Hepatocyte (in vitro differentiated cells): ENCODE measurements at places on chromosomes 16 and 17. TPM values are rescaled to one million over a fixed set of nuclear protein-coding genes. Genes with fewer than 3 reads are reported as not detected.

DNA sequence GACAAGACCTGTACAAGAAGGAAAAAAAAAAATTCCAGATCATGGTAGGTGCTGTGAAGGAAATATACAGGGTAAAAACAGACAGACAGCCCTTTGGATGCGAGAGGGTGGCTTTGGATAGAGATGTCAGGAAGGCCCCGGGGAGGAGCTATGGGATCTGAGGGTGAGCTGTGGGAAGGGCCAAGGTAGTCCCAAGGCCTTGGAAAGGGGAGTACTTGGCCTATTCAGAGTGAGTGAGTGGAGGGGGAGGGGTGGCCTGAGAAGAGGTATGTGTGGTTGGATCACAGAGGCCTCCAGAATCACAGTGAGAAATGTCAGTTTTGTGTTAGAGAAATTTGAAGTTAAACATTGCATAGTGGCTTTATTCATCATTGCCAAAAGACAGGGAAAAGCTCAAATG is 31.2 kb upstream of the AKTIP start:
- DNase-seq, result no peak

- DNase-seq, result no peak
Measured at GRCh38 chr16:14505846-14506245, 124.2 kb downstream of the PARN start.

DNA sequence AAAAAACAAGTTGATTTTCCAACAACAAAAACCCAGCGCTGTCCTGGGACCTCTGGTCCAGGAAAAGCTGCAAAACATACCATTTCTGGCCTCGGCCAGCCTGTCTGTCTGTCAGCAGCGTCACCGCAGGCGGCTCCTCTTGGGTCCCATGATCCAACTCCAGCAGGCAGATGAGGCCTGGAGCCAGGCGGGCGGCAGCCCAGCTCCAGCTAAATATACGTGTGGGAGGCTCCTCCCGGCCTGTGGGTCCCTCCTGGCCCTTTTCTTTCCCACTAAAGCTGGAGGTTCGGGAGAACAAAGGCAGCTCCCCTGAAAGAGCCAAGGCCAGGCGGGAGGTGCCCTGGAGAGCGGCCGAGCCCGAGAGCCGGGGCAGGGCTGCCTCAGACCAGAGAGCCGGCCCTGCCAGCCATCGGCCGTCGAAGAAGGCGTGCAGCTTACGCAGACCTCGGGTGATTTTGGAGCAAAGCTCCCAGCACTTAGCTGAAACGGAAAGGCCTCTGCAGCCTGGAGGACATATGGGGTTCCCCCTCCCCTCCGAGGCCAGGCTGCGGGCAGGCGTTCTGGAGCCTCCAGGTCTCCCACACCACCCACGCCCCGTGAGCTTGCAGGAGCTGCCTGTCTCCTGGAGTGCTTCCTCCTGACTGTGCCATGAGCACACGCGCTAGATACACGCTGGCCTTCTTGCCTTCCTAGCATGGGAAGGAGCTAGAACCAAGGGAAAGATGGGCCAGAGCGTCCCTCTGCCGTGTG is 19.9 kb upstream of the JPH3 start:
- DNase-seq, result no peak

DNA sequence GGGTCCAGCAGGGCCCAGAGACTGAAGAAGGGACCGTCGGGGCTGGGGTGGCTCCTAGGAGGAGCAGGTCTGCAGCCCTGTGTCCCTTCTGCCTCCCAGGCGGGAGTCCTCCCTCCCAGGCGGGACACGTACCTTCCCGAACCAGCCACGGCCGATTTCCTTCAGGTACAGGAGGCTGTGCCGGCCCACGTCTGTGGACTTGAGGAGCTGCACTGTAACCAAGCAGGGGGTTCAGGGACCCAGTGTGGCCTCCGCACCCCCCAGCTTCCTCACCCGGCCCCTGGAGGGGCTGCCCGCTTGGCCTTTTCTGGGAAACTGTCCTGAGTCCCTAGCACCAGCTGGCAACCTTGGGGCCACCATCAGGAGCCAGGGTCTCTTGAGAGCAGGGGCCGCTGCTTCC is 37.0 kb upstream of the PVALEF start:
- DNase-seq, result no peak

DNA sequence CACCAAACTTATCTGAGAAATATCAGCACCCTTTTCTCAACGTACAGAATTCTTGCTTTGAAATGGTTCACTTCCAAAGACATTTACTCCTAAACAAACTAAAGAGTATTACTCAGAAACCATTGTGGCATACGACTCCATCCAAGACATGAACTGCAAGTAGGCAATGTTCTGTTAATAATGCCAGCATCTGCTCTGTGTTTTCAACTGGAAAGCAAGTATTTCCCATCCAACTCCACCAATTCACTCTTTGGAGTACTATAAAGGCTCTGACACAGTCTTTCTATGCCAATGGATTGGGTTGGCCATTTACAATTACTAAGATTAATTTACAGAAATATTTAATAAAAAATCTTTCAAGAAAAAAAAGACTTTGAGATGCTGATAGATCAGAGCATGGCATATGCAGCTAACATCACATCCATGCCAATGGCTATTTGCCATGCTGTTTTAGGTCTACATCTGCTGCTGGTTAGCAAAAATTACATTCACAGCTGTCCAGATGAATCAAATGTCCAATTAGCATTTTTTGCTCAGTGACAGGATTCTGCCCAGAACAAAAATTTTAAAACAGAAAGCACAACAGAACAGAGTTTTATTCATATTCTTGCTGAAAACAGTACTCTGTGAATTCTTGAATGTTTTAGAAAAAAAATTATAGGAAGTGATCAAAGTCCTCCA is 65.9 kb upstream of the HLF start:
- no peak for DNase-seq

DNA sequence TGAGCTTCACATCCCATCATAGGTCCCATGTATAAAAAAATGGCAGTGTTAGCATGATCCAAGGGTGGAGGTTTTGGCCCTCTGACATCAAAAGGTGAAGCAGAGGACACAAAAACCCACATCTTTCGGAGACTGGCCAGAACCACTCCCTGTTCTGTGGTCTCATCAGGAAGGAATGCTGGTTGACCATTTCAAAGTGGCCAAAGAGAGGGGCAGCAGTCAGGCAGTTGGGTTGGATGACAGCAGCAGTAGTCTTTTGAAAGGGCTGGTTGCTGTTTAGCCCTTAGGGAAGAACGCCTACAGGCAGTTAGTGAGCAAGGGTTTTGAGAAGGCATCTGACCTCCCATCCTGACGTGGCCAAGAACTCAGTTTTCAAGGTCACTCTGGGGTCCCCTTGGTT is 40.5 kb downstream of the LCMT1 start:
- DNase-seq, result no peak

GRCh38 chr17:8674344-8675305 is 44.1 kb upstream of the MYH10 start:
- no peak for DNase-seq

GRCh38 chr17:41738077-41738800 is 3.8 kb upstream of the HAP1 start:
- DNase-seq, result peak; percentile 89

GRCh38 chr17:65797809-65798208 is 236.4 kb upstream of the AXIN2 start:
- DNase-seq, result no peak

DNA sequence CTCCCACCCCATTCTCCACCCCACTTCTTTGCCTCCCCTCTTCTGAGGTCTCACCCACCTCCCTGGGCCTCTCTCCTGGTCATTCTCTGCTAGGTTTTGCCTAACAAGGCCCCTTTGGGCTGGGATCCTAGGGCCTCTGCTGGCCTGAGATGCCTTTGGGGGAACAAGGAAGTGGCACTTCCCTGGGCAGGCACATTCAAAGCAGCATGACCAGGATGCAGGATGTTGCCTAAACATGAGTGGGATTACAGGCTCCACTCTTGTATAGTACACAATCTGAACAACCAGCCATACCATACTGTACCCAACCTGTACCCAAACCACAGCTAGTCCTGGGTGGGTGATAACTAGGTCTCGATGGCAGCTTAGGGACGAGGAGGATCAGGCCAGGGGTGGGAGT is 9.0 kb downstream of the GALK1 start:
- no peak for DNase-seq

- no peak for DNase-seq
Measured at GRCh38 chr17:67467500-67468455, 90.7 kb downstream of the PITPNC1 start.

DNA sequence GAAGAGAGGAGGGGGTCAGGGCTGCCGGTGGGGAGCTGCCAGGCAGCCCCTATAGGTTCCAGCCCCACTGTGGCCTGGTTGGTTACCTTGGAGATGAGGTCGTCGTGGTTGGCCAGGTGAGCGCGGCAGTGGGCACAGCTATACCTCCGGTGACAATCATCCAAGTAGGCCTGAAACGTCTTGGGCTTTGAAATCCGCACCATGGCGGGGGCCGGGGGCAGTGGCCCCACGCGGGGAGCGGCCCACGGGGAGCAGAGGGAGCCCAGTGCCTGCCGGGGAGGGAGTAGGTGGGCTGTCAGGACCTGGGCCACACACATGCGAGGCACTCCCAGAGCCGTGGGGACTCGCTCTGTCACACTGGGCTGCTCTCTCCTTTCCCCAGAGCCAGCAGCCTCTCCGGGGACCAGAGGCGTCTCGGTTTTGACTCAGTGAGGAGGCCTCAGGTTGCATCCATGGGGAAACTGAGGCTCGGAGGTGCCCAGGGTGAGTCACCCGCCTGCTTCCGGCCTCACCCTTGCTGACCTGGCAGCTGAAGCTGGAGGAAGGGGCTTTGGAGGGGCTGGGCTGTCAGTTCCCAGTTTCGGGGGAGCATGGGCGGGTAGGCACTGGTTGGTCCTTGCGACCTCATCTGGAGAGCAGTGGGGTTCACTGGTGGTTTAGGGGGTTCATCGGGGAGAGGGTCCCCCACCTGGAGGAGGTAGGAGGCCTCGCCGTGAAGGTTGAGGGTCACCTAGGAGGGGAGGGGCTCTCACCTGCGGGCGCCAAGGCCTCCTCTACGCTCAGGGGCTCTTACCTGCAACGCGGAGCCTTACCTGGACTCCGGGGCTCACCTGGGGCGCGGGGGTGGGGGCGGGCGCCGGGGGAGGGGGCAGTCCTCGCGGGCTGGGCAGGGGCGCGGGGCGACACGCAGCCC is 591 bp downstream of the YPEL3 start:
- DNase-seq, result no peak

DNA sequence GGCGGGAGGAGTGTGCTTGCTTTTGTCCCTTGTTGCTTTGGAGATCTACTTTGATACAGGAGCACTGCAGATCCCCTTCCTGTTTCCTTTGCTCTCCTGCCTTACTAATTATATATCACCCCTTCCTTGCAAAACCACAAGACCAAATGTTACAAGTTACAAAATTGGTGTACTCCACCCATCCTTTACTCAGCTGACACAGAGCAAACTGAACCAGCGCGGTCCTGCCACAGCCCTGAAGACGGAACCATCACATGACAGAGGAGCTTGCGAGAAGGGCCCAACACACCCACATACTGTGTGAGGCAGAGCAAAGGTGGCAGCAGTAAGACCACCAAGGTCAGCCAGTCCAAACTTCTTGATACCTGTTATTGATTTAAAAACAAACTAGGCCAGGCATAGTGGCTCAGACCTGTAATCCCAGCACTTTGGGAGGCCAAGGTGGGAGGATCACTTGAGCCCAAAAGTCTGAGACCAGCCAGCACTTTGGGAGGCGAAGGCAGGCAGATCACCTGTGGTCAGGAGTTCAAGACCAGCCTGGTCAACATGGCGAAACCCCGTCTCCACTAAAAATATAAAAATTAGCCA is 33.2 kb downstream of the CYTH1 start:
- no peak for DNase-seq

DNA sequence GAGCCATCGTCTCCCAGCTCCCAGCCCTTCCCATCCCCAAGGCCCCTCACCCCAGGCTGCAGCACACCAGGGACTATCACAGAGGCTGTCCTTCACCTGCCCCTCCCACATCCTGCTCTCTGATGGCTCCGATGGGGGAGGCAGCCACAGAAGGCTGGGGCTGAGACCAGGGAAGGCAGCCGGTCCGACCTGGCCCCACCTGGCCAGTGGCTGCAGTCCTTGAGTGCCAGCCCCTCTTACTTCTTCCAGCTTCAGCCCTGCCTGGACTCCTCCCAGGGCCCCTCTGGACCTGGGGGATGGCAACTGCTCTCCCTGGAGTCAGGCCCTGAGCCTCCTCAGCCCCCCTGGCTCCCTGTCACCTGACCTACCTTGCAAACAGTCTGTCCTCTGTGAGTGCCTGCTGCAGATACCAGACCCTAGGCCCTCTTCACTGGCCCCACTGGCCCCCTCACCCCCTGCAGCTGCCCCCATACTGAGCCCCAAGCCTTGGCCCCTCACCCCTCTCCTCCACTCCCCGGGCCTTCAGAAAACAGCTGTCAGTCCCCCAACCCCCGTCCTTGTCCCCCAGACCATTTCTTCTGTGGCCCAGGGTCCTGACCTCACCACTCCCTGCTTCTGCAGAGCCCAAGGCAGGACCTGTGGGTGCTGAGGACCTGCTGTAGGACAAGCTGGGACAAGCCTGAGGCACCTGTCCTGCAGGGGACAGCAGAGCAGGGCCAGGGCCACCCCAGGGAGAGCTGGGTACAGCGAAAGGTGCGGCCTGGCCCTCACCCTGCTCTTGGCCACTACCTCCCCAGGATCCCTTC is 12.6 kb upstream of the SRRM2 start:
- DNase-seq, result no peak

DNA sequence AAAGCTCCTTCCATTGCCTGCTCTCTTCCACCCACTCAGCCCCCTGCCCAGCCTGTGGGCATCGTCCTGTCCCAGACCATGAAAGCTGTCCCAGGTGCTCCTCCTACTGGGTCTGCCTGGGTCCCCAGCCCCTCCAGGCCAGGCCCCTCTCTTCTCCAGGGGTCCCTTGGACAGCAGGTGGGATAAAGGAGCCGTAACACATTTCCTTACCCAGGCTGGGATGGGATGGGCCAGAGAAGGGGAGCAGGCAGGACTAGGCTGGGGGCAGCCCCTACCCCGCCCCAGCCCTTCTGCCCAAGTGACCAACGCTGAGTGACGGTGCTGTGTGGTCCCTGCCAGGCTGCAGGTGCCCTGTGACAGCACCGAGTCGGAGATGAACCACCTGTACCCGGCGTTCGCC is 80.1 kb downstream of the MGAT5B start:
- no peak for DNase-seq

- DNase-seq, result no peak
Measured at GRCh38 chr16:22162656-22163009, 327 bp downstream of the SDR42E2 start.

- peak; percentile 89 for DNase-seq
Measured at GRCh38 chr17:81419319-81419885, 24.1 kb downstream of the BAHCC1 start.

DNA sequence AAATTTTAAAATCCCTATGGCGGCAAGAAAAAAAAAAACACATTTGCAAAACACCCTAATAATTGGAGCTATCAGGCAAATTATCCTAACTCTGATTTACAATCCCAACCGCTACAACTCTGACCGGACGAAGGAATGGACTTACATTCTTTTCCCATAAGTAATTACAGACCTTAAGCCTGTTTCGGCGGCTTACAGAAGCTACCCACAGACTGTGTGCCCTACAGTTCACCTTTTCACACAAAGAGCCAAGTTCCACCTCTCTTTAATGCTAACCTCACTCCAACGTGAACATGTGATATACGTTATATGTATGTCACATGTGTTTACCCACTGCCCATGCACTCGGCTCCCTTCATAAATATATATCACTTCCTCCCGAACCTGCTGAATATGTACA is 8.7 kb upstream of the MEAK7 start:
- DNase-seq, result peak; percentile 44

- DNase-seq, result no peak
Measured at GRCh38 chr17:51572115-51572514, 311.8 kb downstream of the UTP18 start.

Gene TNFRSF13B
- total RNA-seq, result not detected in 2 replicates

Gene KREMEN2
- total RNA-seq, result 0.52 and 3.6 TPM in 2 replicates

Gene CAPNS2
- 0.30 TPM in 1 of 2 replicates, not detected in the other for total RNA-seq

Gene LPO
- total RNA-seq, result 0.24 and 1.0 TPM in 2 replicates

Gene ANKS4B
- 17.9 and 20.9 TPM in 2 replicates for total RNA-seq

Gene USH1G
- 0.48 and 1.6 TPM in 2 replicates for total RNA-seq

Gene SCNN1G
- total RNA-seq, result 0.08 and 0.23 TPM in 2 replicates

Gene MRPL28
- total RNA-seq, result 80.0 and 88.1 TPM in 2 replicates
